ENCODE measurements at places on chromosomes 12 and 14. TPM values are rescaled to one million over a fixed set of nuclear protein-coding genes. Genes with fewer than 3 reads are reported as not detected.
A peak's percentile ranks its signal among the peaks of the same experiment; 100 is the strongest.

Gene MYF6
- not detected for total RNA-seq

GRCh38 chr12:62767946-62768345 lies 167.0 kb downstream of the PPM1H start:
- DNase-seq: peak; percentile 37

DNA sequence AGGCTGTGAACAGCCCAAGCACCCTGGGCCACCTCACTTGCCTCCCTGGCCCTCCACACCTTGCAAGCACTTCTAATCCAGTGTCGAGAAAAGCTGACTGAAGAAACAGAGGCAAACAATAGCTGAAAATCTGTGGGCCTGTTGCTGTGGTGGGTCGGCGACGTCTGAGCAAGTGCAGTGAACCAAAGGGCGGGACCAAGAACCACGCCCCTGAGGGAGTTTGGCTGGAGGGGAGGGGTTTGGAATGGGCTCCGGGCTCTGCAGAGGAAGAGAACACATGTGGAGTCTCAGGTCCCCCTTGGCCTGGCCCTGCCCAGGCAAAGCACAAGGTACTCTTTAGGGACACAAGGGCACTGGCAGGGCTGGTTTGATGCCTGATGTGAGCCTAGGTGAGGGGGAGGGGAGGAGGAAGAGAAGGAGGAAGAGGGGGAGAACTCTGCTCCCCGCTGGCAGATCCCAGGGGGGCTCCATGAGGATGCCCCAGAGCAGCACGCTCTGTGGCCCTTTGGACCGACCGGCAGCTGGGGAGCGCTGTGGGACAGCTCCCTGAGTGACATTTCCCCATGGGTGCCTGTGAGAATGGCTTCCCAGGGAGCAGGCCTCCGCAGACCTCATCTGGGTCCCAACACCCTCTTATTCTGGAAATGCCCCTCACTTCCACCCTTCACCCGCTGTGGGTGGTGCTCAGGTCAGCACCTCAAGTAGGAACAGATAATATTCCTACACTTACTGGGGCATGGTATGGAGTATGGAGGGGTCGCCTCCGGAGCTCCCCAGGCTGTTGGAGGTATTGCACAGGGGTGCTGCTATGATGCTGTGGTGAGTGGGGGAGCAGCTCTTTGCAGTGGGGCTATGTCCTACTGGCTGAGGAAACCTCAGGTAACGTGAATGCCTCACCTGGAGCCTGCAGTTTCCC lies 85.5 kb downstream of the CPSF2 start:
- no peak for DNase-seq

GRCh38 chr12:13390381-13390861 lies 193.9 kb downstream of the EMP1 start:
- DNase-seq: no peak

DNA sequence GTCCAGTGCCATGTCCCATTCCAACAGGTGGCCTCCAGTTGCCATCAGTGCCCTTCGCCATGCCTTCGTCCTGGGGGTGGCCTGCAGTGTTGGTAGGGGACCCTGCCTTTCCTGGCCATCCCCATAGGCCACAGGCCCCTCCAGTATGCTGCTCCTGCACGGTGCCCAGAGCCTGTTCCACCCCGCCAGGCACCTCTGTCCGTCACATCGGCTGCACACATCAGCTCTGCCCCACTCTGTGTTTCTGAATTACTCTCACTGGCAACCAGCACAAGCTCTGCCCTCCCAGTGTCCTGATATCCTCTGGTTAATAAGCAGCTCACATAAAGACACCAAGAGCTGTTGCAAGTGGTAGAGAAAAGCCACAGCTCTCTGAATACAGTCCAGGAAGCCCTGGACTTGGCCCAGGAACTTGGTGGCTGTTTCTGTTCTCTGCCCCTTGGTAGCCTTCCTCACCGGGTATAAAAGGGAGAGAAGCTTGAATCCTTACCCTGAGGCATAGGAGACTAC lies 31.3 kb upstream of the ATP2A2 start:
- no peak for DNase-seq

DNA sequence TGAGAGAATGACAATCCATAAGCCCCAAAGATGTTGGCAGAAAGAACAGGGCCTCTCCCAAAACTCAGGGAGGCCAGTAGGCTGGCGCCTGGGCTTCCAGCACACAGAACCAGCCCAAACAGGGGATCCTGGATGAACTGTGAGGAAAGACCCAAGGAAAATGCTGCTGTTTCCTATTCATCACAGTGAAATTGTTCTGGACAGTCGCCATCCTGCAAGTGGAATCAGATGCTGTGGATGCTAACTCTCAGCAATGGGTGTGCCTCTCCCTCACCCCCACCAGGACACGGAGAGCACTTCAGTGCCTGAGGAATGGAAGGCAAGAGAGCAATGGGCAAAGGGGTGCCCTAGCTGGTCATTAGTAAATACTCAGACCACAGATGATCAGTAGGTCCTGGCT lies 80.8 kb downstream of the ANO2 start:
- DNase-seq: no peak

GRCh38 chr12:131827961-131828534 lies at the start of gene MMP17:
MMP17 (plus strand) TSS chr12:131828393; CDS start chr12:131828495, 102 bp downstream.
- DNase-seq: peak; percentile 53

GRCh38 chr12:120457133-120457532 lies 10.9 kb downstream of the GATC start:
- DNase-seq: no peak

DNA sequence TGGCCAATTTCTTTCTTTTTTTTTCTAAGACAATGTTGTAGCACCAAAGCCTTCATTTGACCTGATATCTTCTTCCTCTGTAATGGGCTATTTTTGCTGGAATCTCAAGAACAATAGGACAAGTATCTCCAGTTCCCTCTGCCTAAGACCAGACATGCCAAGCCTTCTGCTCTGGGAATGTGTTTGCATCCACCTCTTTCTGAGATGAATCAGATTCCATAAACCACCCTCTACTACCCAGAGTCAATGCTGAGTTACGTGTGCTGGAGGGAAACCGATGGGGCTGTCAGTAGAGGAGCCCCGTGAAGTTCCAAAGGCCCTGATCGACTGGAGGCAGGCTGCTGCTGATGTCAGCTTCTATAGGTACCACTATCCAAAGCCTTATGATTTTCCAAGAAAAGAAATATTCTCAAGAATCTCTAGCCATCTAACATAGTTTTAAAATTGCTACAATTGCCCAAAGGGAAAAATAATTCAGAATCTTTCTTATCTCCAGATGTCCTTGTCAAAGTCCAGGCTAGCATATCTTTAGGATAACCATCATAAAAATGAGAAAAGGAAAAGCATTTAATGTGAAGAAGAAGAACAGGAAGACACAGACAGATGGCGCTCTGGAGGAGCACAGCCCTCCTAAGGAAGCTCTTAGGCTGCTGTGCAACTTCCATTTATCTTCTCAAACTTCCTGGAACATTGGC lies 101.9 kb downstream of the SLC8A3 start:
- peak; percentile 8 for DNase-seq

DNA sequence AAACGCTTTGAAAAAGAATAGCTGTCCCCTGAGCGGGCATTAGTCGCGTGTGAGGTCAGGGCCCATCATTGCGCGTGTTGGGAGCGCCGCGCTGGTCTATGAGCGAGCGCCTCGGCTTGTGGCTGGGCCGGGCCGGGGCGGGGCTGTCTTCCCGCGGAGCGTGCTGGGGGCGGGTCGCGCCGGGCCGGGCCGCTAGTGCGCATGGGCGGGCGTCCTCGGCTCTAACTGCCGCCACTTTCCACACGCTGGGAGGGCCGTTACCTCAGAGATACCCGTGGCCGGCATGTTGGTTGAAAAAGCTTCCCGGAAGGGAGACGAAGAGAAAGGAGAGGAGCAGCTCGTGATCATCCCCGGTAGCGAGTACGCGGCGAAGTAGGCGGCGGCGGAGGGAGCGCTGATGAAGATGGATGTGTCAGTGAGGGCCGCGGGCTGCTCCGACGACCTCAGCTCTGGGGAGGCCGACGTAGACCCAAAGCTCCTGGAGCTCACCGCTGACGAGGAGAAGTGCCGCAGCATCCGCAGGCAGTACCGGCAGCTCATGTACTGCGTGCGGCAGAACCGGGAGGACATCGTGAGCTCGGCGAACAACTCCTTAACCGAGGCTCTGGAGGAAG lies at the start of gene EID3:
EID3 (plus strand) TSS at position 202 of the 614 bp plus-strand sequence; CDS start at position 398, 196 bp downstream.
- DNase-seq: peak; percentile 92

DNA sequence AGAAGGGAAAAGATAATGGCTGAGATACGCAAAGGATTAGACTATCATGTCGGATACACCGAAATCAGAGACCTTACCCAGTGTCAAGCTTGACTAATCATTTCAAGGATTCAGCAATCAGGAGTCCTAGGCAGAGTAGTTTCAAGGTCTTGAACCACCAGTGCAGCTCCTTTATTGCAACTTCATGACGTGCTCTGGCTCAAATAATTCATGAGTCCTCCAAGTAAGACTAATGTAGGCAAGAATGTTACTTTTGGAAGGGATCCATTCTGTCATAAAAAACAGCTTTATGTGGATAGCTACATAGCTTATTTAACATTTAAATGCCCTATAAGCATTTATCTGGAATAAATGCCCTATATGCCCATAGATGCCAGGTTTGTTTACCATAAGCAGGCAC lies 123.2 kb downstream of the LMO3 start:
- DNase-seq: no peak

- peak; percentile 86 for DNase-seq
These were observed 37.6 kb downstream of the PACS2 start for GRCh38 chr14:105351920-105352851.

Data from activated T-cell treated with anti-CD3 and anti-CD28 coated beads, Interleukin-2, amount 50 U/mL, for 72 hours (primary cell).